Thymus (tissue), 14 donors: ENCODE measurements at places on chromosomes 1 and 21.

DNA sequence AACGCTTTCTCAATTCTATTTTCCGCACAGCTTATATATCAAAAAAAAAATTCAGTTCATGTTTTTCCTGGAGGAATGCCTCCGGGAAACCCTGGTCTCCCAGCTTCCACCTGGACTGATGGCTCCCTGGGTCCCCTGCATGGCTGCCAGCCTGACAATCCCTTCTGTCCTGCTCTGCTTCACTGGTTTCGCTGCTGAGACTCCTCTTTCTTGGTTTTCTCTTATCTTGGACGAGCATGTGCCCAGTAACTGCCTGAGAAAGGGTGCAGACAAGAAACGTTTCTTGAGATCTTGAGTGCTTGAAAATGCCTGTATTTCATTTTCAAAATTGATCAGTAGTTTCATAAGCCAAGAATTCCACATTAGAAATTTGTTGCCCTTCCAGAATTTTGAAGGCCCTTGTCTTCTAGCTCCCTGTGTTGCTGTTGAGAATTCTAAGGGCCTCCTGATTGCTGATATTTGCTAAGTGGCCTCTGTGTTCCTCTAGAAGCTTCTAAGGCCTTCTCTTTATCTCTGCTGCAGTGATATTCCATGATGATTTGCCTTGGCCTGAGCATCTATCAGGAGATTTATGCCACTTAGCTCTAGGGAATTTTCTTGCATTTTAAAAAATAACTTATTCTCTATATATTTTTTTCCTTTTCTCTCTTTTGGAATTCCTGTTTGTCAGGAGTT is 44.7 kb downstream of the ETS2 start:
- H3K36me3 ChIP-seq: no peaks in the 10 kb centered on the region
- no peak for DNase-seq
- no peak overlapping the region for H3K27ac ChIP-seq
- no peak overlapping the region for H3K4me3 ChIP-seq
- no peaks in the 10 kb centered on the region for H3K27me3 ChIP-seq

GRCh38 chr1:23558140-23558871 is 995 bp downstream of the ID3 start:
- peak overlapping the region; percentile 95 for H3K27ac ChIP-seq
- H3K27me3 ChIP-seq: peaks cover 6% of the 10 kb centered on the region
- H3K4me1 ChIP-seq: peaks cover 92% of the 10 kb centered on the region
- H3K4me3 ChIP-seq: peak overlapping the region; percentile 84
- no peaks in the 10 kb centered on the region for H3K36me3 ChIP-seq

GRCh38 chr1:72140222-72140621 is 142.1 kb downstream of the NEGR1 start:
- H3K4me1 ChIP-seq: no peaks in the 10 kb centered on the region
- H3K4me3 ChIP-seq: no peak overlapping the region
- H3K27ac ChIP-seq: no peak overlapping the region
- no peaks in the 10 kb centered on the region for H3K27me3 ChIP-seq
- no peak for DNase-seq

DNA sequence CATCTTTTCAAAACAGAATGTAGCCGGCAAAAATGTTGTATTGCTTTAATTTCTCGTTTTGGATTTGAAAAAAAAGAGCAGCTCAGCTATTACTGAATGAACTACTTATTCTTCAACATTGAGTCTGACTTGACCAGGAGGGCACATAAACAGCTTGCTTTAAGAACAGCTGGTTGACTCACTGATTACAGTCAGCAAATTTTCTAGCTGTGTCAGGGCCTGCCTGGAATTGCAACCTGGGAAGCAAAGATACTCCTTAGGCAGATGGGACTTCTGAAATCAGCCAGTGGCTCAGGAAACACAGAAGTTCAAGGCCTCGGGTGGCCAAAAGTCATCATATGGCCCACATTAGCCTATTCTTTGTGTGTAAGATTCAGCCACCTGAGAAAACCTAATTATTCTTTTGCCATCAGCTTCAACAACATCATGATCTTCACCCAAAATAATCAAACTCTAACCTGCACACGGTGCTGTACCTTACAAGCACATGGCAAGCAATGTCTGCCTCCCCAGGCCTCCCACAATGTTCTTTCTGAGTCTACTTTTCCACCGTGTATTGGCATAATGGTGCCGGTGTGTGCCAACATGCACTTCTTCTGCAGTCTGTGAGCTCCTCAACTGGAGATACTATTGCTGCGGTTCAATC is 307.2 kb downstream of the HHIPL2 start:
- H3K4me1 ChIP-seq: no peaks in the 10 kb centered on the region
- H3K36me3 ChIP-seq: no peaks in the 10 kb centered on the region
- H3K27ac ChIP-seq: no peak overlapping the region
- DNase-seq: no peak
- no peak overlapping the region for H3K4me3 ChIP-seq

DNA sequence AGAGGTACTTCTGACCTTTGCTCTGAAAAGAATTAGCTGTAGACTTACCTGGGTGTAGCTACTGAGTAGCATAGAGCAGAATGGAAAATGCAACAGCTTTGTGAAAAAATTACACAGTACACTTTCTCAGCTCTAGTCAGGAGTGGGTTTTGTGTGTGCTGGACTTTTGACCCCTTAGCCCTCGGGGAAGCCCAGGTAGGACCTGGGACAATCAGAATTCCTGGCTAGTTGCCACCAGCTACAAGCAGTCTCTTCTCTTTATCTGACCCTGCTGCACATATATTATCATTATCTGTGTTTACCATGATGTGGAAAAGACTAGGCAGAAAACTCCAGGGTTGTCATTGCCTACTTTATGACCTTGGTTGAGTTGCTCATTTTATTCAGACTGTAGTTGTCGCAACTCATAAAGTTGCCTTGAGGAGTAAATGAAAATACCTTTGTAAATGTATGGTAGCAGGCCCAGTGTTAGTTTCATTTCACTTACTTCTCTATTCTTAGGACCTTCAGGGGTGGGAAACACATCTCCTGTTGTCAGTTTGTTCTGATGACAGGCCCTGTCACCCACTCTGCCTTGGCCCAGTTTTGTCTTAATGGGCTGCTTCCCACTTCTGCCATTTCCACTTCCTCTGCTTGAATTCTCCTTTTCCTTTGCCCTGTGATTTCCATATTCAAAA is 5.4 kb downstream of the NEK7 start:
- H3K36me3 ChIP-seq: no peaks in the 10 kb centered on the region
- peak overlapping the region; percentile 27 for H3K27ac ChIP-seq
- H3K27me3 ChIP-seq: no peaks in the 10 kb centered on the region
- H3K4me1 ChIP-seq: peaks cover 15% of the 10 kb centered on the region

GRCh38 chr21:16968436-16968835 is 544.4 kb upstream of the CXADR start:
- no peak for DNase-seq

DNA sequence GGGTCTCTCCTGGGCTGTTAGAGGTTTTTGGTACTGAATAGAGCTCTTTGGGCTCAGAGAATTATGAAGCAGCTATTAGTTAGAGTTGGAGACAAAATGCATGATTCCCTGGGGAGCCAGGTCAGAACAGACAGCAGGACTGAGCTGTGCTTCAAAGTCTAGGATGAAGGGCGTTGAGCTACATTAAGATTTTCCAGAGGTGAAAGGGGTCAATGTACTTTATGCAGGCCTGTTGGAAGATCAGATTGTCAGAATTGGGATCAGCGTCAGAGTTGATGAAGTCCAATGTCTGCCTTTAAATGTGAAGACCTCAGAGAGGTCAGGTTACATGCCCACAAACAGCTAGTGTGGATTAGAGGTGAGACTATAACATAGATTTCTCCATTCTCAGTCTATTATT is 53.8 kb downstream of the RGS5 start:
- no peak overlapping the region for H3K27ac ChIP-seq
- H3K36me3 ChIP-seq: no peaks in the 10 kb centered on the region
- no peak overlapping the region for H3K4me3 ChIP-seq
- no peaks in the 10 kb centered on the region for H3K4me1 ChIP-seq
- no peaks in the 10 kb centered on the region for H3K27me3 ChIP-seq

DNA sequence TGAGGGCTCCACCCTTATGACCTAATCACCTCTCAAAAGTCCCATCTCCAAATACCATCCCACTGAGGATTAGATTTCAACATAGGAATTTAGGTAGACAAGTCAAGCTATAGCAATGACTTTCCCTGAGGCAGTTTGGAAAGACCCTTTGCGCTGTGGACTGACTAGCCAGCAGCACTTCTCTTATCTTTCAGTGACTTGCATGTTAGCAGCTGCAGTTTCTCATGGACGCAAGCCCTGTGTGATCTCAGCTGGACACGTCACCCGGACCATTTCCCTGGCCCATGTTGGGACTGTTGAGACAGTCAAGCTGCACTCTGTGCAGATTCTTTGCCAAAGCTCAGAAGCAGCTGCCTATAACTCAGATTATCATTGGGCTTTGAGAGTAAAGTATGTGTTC is 408.1 kb upstream of the USP24 start:
- H3K4me3 ChIP-seq: no peak overlapping the region
- H3K4me1 ChIP-seq: no peaks in the 10 kb centered on the region
- H3K36me3 ChIP-seq: no peaks in the 10 kb centered on the region

- no peaks in the 10 kb centered on the region for H3K27me3 ChIP-seq
- H3K27ac ChIP-seq: no peak overlapping the region
- no peak for DNase-seq
- H3K4me3 ChIP-seq: no peak overlapping the region
- H3K4me1 ChIP-seq: no peaks in the 10 kb centered on the region
Measured at GRCh38 chr1:43799656-43800635, 92.6 kb downstream of the ST3GAL3 start.

GRCh38 chr1:42000766-42001165 is 82.0 kb upstream of the HIVEP3 start:
- no peak overlapping the region for H3K27ac ChIP-seq
- no peaks in the 10 kb centered on the region for H3K36me3 ChIP-seq
- DNase-seq: no peak
- H3K4me1 ChIP-seq: no peaks in the 10 kb centered on the region
